ENCODE measurements at places on chromosomes 1 and 21. TPM values are rescaled to one million over a fixed set of nuclear protein-coding genes. Genes with fewer than 3 reads are reported as not detected.

OR2T2 gene
- total RNA-seq: not detected

INSRR gene
- not detected for total RNA-seq

ASPM gene
- 55.1 TPM for total RNA-seq

RPE65 gene
- total RNA-seq: not detected

GCSAML gene
- not detected for total RNA-seq

NR1I3 gene
- total RNA-seq: not detected

BATF3 gene
- 0.25 TPM for total RNA-seq

OLFML2B gene
- 0.51 TPM for total RNA-seq

FBLIM1 gene
- total RNA-seq: 363 TPM

CPTP gene
- 29.5 TPM for total RNA-seq

TTLL7 gene
- 4.9 TPM for total RNA-seq

- peaks cover 18% of the 10 kb centered on the region for H3K4me1 ChIP-seq
- H3K36me3 ChIP-seq: no peaks in the 10 kb centered on the region
- peaks cover 14% of the 10 kb centered on the region for H3K27me3 ChIP-seq
- DNase-seq: no peak
Observed at GRCh38 chr1:241839369-241839979, 8.5 kb upstream of the EXO1 start.

- no peaks in the 10 kb centered on the region for H3K36me3 ChIP-seq
- H3K4me3 ChIP-seq: no peak overlapping the region
- H3K4me1 ChIP-seq: no peaks in the 10 kb centered on the region
- peak; percentile 15 for DNase-seq
Observed at GRCh38 chr1:4652631-4653327, 1.6 kb upstream of the AJAP1 start.

DNA sequence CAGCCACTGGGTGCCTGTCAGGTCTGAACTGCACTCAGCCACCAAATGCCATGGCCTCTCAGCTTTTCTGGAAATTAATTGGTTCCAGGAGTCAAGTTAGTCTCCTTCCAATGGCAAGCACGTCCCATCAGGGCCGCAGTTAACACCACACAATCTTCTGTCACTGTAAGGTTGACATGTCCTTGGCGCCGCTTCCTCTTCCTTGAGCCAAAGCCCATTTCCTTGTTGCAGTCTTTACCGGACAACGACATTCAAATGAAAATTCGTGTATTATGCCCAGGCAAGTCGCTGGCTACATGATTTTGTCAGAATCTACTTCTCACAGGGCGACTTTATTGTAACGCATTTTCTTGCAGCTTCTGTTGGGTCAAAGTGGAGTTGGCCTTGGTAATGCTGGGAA lies 430.6 kb upstream of the KAZN start:
- H3K4me3 ChIP-seq: no peak overlapping the region
- no peaks in the 10 kb centered on the region for H3K36me3 ChIP-seq
- H3K27ac ChIP-seq: no peak overlapping the region
- no peaks in the 10 kb centered on the region for H3K27me3 ChIP-seq
- H3K4me1 ChIP-seq: no peaks in the 10 kb centered on the region

- peaks cover 13% of the 10 kb centered on the region for H3K36me3 ChIP-seq
- peaks cover 12% of the 10 kb centered on the region for H3K4me1 ChIP-seq
- no peak for DNase-seq
- H3K27me3 ChIP-seq: no peaks in the 10 kb centered on the region
- H3K27ac ChIP-seq: no peak overlapping the region
Observed at GRCh38 chr1:208118306-208118705, 125.9 kb downstream of the PLXNA2 start.

DNA sequence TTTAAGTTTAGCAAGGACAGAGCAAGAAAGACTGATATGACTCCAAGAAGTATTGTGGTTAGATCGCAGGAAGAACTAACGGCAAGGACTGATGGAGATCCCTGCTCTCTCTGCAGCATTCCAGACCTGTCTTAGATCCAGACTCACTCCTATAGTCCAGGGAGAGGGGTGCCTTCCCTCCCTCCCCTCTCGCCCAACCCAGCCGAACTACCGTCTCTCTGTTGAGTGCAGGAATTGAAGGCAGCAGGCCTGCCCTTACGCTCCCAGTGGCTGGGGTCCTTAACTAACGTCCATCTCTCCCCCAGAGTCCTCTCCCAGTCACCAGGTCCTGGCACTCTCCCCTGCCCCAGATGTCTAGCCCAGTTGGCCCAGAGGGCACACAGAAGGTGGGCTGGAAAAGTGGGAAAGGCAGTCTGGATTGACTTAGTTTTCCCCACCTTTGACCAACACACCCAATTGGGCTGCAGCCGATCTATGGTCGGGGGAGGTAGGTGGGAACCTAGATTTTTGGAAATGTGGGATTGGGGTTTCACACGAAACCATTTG lies 1.1 kb downstream of the CRABP2 start:
- no peak overlapping the region for H3K4me3 ChIP-seq
- H3K27ac ChIP-seq: no peak overlapping the region
- no peak for DNase-seq

DNA sequence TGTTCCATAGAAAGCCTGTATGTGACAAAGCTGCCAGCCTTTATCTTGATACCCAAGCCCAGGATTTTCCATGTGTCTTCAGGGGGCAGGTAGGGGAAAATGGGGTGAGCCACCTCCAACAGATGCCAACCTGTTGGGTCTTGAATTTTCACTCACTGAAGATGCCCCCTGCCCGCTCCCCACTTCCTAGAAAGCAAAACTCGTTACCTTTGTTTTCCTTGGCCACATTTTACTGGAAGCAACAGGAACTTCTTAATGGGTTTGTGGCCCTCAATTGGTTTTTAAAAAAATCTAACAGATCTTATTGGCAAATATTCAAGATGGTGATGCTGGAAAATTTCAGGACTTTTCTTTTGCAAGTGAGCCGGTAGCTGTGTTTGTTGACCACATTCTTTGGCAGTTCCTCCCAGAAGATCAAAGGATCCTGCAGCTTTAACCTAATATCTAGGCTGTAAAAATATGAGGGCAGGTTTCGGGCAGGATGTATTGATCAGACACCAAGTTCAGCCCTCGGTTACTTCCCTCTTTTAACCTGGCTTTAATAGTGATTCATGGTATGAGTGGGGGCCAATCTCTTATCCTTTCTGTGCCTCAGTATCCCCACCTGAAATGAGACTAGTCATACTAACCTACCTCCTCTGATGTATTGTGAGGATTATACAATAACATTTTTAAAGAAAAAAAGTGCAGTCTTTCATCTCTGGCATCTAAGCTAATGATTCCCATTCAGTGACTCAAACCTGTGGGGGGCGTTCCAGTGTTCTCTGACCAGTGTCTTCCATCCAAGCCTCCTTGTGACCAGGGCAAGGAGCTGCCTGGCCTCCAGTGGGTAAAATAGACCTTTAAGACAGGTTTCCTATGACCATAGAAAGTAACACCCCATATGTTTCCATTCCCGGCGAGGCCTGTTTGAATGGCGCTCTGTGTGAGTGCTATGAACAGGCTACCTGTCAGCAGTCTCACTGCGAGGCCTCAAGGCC lies 21.3 kb upstream of the GNPAT start:
- H3K27me3 ChIP-seq: peaks cover 6% of the 10 kb centered on the region
- no peaks in the 10 kb centered on the region for H3K4me1 ChIP-seq
- DNase-seq: no peak
- no peaks in the 10 kb centered on the region for H3K36me3 ChIP-seq

DNA sequence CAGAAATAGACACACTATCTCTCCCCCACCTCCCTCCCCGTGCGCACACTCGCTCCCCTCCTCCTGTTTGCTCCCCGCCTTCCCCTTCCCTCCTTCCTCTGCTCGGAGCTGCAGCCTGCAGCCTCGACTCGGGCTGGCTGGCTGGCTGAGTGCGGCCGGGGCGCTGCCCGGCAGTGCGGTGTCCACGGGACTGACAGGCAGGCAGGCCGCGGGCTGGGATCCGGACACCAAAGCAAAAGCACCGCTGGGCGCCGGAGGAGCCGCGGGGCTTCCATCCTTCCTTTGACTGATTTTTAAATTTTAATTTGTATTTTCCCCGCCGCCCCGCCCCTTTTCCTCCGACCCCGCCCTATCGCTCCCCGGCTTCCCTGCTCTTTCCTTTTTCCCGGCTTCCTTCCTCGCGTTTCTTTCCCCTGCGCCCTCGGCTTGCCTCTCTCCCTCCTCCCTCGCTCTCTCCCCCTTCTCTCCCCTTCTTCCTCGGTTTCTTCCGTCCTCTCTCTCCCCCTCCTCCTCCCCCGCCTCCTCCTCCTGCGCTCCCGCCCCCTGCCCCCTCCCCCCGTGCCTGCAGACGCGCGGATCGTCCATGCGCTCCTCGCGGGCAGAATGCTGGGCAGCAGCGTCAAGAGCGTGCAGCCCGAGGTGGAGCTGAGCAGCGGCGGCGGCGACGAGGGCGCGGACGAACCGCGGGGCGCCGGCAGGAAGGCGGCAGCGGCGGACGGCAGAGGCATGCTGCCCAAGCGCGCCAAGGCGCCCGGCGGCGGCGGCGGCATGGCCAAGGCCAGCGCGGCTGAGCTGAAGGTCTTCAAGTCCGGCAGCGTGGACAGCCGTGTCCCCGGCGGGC lies 109.4 kb downstream of the NAV1 start:
- no peaks in the 10 kb centered on the region for H3K36me3 ChIP-seq
- H3K27me3 ChIP-seq: no peaks in the 10 kb centered on the region
- peak overlapping the region; percentile 31 for H3K4me3 ChIP-seq
- H3K27ac ChIP-seq: peak overlapping the region; percentile 33

- no peak for DNase-seq
- H3K36me3 ChIP-seq: no peaks in the 10 kb centered on the region
- no peaks in the 10 kb centered on the region for H3K27me3 ChIP-seq
- peaks cover 12% of the 10 kb centered on the region for H3K4me1 ChIP-seq
Observed at GRCh38 chr1:31987135-31987619, 26.5 kb upstream of the KHDRBS1 start.

DNA sequence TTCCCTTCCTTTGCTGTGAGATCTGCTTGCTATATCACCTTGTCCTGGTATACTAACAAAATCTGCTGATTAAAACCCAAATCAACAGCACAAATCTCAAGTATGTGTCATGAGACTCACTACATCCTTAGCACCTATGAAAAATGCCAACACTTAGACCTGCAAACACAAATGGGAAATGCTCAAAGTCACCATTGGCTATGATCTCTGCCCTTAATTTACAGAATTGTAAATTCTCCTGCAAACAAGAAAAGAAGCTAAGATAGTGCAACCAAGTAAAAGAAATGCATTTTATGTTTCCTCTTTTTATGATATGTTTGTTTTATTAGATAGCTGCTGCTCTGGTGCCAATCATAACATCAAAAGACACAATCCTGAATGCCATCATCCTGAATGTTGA lies 80.8 kb downstream of the DISC1 start:
- DNase-seq: no peak
- no peak overlapping the region for H3K4me3 ChIP-seq
- no peaks in the 10 kb centered on the region for H3K4me1 ChIP-seq
- no peaks in the 10 kb centered on the region for H3K36me3 ChIP-seq
- no peaks in the 10 kb centered on the region for H3K27me3 ChIP-seq

- no peak overlapping the region for H3K4me3 ChIP-seq
- no peaks in the 10 kb centered on the region for H3K36me3 ChIP-seq
- no peak for DNase-seq
- H3K27me3 ChIP-seq: peaks cover 12% of the 10 kb centered on the region
- H3K27ac ChIP-seq: no peak overlapping the region
- no peaks in the 10 kb centered on the region for H3K4me1 ChIP-seq
Observed at GRCh38 chr1:117783606-117784396, 145.6 kb downstream of the GDAP2 start.

GRCh38 chr1:226660410-226661182 lies 78.5 kb downstream of the ITPKB start:
- DNase-seq: peak; percentile 37
- H3K36me3 ChIP-seq: no peaks in the 10 kb centered on the region
- peaks cover 67% of the 10 kb centered on the region for H3K4me1 ChIP-seq

- no peaks in the 10 kb centered on the region for H3K27me3 ChIP-seq
- no peak overlapping the region for H3K4me3 ChIP-seq
- no peak for DNase-seq
- no peaks in the 10 kb centered on the region for H3K36me3 ChIP-seq
Observed at GRCh38 chr1:229190057-229190575, 80.8 kb upstream of the RAB4A start.

Data from endothelial cell of umbilical vein (primary cell).